ENCODE measurements at places on chromosomes 16 and 17. TPM values are rescaled to one million over a fixed set of nuclear protein-coding genes. Genes with fewer than 3 reads are reported as not detected.

The AOC2 gene
- 0.68 TPM for total RNA-seq

The SMG6 gene
- total RNA-seq, result 41.3 TPM

The NPW gene
- not detected for total RNA-seq

The MT1X gene
- 103 TPM for total RNA-seq

The PPY gene
- not detected for total RNA-seq

The PDILT gene
- total RNA-seq, result not detected

The ETV4 gene
- total RNA-seq, result 4.8 TPM

The KRTAP4-5 gene
- not detected for total RNA-seq

The KRTAP3-1 gene
- total RNA-seq, result not detected

The FN3KRP gene
- total RNA-seq, result 20.4 TPM

The KDM6B gene
- total RNA-seq, result 5.5 TPM

The SSTR5 gene
- not detected for total RNA-seq

The YBX2 gene
- total RNA-seq, result 1.1 TPM

The CAMKK1 gene
- 1.4 TPM for total RNA-seq

The LPO gene
- 0.21 TPM for total RNA-seq

The TBC1D3 gene
- total RNA-seq, result not detected

The CHST5 gene
- not detected for total RNA-seq

The MIEF2 gene
- 13.8 TPM for total RNA-seq

The GHDC gene
- total RNA-seq, result 11.4 TPM

The ADGRG3 gene
- not detected for total RNA-seq

The FBXW10 gene
- total RNA-seq, result 0.14 TPM

The SLC16A6 gene
- total RNA-seq, result 0.14 TPM

The SULT1A2 gene
- total RNA-seq, result not detected

The FAM117A gene
- 3.5 TPM for total RNA-seq

The KIF2B gene
- total RNA-seq, result not detected

The SPN gene
- not detected for total RNA-seq

Measured in nasal cavity respiratory epithelium epithelial cell of viscerocranial mucosa (primary cell).